ENCODE measurements at places on chromosomes 7 and 10.

GRCh38 chr7:70674571-70675010 lies 457.4 kb upstream of the GALNT17 start:
- DNase-seq = no peak

DNA sequence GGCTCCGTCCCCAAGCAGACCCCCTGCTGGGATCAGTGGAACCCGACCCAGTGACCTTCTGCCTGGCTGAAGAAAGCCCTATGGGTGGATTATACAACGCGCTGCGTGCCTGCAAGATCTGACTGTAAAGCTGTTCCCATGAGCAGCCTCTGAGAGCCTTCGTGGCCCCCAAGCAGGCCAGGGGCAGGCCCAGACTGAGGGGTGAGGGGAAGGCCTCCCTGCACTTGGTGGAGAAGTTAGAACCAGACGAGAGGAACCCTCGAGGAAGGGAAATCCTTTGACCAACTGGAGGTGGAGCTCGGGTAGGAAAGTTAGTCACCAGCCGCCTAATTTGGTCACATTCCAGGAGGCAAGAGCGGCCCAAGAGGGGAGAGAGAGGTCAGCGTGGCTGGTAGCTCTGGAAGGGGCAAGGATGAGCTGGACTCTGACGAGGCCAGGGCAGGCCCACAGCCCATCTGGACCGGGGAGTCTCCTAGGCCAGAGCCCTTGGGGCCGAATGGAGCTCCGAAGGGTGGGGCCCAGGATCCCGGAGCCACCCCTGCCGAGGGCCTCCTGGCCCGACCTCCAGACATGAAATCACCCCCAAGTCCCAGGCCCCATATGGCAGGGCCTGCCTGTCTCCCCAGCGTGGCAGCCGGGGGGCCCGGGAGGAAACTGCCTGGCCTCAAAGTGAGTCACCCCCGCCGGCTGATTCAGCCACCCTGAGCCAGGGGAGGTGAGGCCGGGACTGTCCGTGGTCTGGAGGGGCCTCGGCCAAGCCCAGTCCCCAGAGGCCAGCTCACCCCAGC lies 23.3 kb upstream of the PDGFA start:
- DNase-seq = no peak

GRCh38 chr10:24415455-24416125 lies 206.7 kb downstream of the KIAA1217 start:
- no peak for DNase-seq

DNA sequence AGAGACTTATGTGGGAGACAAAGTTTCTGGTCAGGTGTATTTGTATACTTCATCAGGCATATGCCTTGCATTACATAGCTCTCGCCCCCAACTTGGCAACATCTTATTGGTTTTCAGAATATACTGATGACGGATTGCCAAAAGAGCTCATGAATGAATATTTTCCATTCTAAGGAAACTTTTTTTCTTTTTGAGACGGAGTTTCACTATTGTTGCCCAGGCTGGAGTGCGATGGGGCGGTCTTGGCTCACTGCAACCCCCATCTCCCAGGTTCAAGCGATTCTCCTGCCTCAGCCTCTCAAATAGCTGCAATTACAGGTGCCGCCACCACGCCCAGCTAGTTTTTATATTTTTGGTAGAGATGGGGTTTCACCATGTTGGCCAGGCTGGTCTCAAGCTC lies 6.0 kb downstream of the CYCS start:
- DNase-seq = no peak

DNA sequence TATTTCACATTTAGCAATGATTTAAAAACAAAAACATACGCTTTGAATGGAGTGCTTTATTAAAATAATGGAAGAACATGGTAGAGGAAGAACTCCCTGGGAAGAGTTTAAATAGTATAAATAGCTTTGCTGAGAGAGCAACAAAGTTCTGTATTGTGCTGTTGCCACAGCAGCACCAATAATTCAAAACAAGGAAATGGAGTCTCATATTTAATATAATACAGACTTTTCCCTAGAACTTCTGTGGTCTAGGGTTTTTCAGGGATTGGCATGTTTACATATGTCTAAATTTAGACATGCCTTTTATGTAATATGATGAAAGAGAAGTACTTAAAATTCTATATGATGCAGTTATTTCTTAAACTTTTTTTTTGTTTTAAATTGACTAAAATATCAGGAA lies 217.2 kb upstream of the HDAC9 start:
- no peak for DNase-seq

DNA sequence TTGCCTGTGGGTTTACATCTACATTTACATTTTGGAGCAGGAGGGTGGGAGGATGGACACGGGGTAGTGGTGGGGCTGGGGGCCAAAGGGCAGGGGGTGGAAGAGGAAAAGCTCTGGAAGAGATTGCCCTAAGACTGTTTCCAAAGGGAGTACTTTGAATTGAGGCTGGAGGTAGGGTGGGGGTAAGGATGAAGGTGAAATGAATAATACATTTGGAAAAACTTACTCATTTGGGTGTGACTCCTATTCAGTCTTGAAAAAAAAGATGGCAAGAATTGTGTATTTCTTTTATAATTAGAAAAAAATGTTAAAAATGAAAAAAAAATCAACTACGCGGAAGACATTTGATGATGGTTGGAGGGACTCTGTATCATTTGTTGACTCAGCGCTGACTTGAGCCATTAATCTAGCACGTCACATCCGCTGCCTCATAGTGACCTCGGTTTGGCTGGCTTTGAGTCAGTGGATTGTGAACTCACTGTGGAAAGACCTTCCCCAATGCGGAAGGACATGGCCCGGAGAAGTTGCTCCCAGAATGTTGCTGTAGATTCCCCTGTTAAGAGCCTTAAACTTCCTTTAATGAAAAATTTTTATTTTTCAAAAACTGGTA lies 2.8 kb downstream of the FAM180A start:
- no peak for DNase-seq

DNA sequence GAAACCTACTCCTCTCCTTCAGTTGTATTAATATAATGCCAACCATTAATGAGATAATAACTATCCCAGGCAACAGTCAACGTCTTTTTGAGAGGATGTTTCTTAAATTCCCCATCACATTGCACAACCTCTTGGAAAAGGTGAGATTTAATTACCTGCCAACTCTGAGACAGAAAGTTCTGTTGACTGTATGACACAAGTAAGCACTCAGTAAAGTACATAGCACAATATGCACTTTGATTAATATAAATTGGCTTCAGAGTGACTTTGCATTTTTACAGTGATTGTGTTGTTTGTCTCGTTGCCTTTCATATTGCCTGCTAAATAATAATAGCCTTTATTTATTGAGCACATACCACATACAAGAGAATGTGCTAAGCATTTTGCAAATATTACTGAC lies 46.7 kb downstream of the CAV1 start:
- DNase-seq = no peak

DNA sequence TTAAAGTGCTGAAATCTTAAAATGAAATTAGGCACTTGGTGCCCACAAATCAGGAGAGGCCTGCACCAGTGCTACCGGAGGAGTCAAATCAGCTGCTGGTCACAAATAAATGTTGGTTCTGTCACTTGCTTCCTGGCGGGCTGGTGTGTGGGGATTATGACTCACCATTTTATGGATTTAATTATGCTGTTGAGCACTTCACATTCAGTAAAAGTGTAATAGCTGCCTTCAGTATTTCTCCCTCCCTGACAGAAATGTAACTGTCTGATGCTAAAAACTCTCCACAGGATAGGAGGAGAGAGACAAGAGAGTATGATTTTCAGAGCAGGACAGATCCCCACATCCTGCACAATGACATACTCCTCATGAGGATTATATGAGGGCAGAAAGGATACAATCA lies 186.0 kb downstream of the JAZF1 start:
- DNase-seq = no peak

DNA sequence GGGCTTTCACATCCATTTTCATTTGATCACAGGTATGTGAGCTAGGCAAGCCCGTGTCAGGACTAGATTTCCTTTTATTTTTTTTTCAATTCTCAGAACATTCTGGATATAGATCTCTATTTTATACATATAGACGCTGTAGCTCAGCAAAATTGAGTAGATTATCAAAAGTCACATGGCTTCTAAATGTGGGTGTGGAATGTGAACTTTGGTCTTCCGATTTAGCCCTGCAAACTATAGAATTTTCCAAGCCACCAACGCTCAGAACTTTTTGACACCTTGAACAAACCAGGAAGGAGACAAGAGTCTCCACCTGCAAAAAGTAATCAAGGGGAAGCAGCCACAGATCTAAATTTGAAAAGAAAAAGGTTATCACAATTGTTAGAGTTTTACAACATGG lies 15.9 kb upstream of the FFAR4 start:
- no peak for DNase-seq

GRCh38 chr7:150595361-150595760 lies 28.2 kb downstream of the GIMAP4 start:
- DNase-seq = no peak

GRCh38 chr7:48904975-48905374 lies 19.4 kb upstream of the CDC14C start:
- DNase-seq = no peak

- no peak for DNase-seq
These were observed 602.9 kb downstream of the TYW1 start for GRCh38 chr7:67599331-67600062.

DNA sequence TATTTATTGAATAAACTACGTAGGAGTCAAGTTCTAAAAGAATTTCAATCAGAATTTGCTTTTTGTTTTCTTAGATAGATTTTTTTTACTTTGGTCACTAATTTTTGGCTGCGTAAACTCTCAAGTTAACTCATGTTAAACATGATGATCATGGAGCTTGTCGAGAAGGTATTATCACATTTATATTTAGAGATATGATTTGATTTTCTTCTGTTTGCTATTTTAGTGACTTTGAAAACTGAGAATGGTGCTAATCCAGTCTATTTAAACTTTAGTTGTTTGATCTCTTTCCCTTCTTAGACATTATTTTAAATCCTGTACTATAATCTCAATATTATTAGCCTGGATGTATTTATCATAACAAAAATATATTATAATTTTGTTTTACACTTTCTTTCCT lies 179.4 kb upstream of the SEMA3C start:
- no peak for DNase-seq

GRCh38 chr7:42152329-42153205 lies 84.4 kb downstream of the GLI3 start:
- no peak for DNase-seq

DNA sequence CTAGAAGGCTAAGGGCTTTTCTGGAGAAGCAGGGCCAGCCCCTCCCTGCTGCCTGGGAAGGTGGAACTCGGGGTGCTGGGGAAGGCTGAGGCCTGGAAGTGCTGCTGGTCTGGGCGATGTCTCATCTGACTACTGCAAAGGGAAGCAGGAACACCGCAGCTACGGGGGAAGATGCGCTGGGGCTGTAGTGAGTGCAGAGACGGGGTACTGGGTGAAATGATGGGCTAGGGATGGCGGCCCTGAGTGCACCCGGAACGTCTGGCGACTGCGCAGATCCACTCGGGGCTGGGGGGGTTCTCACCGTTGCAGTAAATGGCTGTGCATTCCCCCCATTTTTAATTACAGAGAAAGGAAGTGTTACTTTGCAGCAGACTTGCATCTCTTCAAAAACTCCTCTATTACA lies 195.4 kb upstream of the ADARB2 start:
- no peak for DNase-seq

GRCh38 chr7:8014399-8014798 lies 45.8 kb downstream of the GLCCI1 start:
- no peak for DNase-seq

- no peak for DNase-seq
These were observed 101.1 kb downstream of the ICA1 start for GRCh38 chr7:8160779-8161345.

GRCh38 chr10:43921881-43922280 lies 273.2 kb upstream of the ZNF32 start:
- DNase-seq = no peak

GRCh38 chr7:122304319-122304975 lies at the start of gene FEZF1:
TSS of gene FEZF1 (minus strand) at chr7:122304750. CDS start at chr7:122304437, 313 bp downstream.
- no peak for DNase-seq

- no peak for DNase-seq
These were observed 42.0 kb downstream of the GNA12 start for GRCh38 chr7:2802101-2802500.

DNA sequence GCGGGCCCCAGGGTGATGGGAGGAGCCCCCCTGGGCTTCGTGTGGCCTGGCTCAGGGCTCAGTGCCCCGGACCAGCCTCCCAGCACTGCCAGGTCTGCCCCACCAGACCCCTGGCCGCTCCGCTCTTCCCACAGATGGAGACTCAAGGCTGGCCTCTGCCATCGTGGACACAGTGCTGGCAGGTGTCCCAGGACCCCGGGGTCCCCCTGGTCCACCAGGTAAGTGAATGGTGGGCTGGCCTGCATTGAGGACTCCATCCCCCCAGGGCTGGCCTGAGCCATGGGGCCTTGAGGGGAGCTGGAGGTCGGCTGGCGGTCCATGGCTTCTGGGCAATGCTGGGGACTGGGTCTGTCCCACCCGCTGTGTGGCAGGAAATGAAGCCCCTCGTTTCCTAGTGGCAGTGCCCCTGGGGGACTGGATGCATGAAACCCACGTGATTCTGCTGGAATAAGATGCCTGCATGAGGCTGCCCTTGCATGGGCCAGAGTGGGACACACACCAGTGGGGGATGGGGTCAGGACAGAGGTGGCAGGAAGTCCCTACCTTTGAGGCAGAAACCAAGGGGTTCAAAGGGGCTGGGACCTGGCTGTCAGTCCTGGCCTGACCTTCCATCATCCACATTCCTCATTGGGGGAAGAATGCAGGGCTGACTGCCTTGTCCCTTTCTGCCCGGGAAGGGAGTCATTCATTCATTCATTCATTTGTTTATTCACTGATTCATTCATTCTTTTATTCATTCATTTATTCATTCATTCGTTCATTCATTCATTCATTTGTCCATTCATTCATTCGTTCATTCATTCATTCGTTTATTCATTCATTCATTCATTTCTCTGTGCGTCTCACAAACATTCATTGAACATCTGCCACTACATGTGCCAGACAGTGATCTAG lies 81.8 kb downstream of the MYL10 start:
- DNase-seq = no peak

DNA sequence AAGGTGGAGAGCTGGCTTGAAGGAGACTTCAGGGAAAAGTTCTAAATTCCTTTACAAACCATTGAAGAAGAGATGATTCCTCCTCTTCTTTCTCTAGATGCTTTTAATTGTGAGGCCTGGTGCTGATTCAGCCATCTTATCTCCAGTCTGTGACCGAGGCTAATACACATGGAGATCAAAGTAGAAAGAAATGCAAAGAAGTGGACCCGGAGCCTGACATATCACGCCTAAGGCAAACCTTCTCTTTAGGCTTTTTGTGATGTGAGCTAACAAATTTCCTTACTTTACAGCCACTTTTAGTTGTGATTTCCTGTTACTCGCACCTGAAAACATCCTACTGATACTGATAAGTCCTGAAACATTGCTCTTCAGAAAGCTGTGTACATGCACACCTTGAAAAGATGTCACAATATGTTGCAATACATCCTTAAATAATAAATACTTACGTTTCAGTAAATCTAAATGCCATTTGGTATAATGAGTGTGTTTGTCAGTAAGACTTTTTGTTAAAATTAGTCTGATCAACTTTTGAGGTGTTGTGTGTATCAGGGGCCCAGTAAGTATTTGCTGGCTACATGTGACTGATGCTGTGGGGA lies 192.4 kb downstream of the BAMBI start:
- DNase-seq = no peak

Data from NCI-H1694 (cell line).